ENCODE measurements at places on chromosomes 4 and X.
A peak's percentile ranks its signal among the peaks of the same experiment; 100 is the strongest.

DNA sequence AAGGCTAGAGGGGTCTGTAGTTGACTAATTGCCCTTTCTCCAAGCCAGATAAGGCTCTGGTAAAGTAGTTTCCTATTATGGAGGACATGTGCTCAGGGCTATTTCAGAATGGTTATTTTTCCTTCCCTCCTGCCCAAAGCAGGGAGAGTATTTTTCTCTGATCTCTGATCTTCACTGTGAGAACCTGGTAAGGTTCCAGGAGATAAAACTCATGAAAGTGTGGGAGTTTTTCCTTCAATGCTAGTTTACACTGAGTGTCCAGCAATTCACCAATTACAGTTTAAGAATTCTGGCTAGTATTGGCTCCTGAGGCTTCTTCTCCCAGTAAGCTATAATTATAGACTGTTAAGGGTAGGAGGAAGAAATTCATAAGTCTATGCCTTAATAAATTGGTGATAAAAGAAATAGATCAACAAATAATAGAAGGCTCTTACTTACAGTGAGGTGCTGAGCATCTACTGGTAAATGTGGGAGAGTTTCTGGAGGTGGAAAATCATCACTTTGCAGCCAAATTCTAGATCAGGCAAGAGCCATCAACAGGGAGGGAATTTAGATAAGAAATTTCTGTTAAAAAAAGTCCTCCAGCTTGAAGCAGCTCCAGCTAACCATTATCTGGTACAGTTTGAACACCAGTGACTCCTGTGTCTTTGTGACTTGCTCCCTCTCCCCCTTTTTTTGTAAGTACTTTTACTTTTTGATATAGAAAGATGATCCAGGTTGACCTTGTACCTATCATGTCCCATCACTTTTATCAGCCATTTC lies 30.9 kb downstream of the CASP6 start:
- no peak for DNase-seq

GRCh38 chrX:40095583-40096394 lies 2.0 kb downstream of the BCOR start:
- peak; percentile 53 for DNase-seq

DNA sequence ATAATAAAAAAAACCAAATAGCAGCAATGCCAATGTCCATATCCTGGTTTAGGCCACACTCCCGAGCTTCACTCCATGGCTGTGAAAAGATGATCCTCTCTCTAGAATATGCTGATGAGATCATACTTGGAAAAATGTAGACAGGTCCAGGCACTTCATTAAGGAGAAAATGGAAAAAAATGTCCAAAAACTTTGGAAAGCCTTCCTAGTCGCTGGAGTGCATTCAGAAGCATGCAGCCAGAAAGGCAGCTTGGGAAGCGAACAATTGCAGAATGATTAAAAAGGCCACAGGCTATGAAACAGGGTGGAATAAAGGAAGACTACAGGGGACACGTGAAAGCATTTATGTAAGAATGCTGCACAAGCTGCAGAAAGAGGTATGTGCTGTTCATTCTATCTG lies 165.6 kb upstream of the HCCS start:
- DNase-seq = no peak

DNA sequence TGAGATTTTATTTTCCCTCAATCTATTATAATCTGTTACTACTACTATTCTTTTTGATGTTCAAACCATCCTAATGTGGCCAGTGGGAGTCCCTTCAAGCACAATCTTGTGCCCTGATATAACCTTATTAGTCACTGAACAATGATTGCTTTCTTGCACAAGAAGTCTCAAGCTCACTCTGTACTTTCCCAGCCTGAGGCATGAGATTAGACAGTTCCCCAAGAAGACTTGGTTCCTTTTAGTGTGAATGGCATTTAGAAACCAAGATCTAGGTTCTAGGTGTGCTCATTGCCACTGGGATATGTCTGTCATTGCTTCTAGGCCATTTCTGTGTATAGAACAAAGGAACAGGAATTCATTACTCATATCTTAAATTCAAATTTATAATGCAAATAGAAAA lies 28.0 kb upstream of the RBM41 start:
- peak; percentile 0 for DNase-seq

GRCh38 chr4:185194924-185195888 lies 8.6 kb downstream of the CFAP97 start:
- DNase-seq = no peak

DNA sequence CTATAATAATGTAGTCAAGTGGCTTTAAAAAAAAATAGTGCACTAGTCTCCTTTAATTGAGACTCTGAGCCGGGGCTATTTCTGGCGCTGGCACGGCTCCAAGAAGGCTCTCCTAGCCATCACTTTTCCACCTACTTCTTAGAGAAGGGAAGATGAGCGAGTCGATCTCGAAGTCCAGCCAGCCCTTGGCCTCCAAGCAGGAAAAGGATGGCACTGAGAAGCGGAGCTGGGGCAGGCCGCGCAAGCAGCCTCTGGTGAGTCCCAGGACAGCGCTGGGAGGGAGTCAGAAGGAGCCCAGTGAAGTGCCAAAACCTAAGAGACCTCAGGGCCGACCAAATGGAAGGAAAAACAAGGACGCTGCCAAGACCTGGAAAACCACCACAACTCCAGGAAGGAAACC lies 531.9 kb downstream of the MAGEB5 start:
- no peak for DNase-seq

- peak; percentile 72 for DNase-seq
Observed at GRCh38 chr4:138494931-138495330, 252.8 kb upstream of the SLC7A11 start.

GRCh38 chrX:51894697-51895336 lies 1.4 kb downstream of the MAGED1 start:
- no peak for DNase-seq

- no peak for DNase-seq
Observed at GRCh38 chrX:23662853-23663252, 4.4 kb upstream of the PRDX4 start.
